CMK (cell line): ENCODE measurements at places on chromosomes 6 and 20.
A peak's percentile ranks its signal among the peaks of the same experiment; 100 is the strongest.

- DNase-seq, result no peak
Measured at GRCh38 chr6:139497345-139497961, 123.0 kb upstream of the CITED2 start.

- DNase-seq, result no peak
Measured at GRCh38 chr6:157831018-157831369, 7.9 kb downstream of the SNX9 start.

DNA sequence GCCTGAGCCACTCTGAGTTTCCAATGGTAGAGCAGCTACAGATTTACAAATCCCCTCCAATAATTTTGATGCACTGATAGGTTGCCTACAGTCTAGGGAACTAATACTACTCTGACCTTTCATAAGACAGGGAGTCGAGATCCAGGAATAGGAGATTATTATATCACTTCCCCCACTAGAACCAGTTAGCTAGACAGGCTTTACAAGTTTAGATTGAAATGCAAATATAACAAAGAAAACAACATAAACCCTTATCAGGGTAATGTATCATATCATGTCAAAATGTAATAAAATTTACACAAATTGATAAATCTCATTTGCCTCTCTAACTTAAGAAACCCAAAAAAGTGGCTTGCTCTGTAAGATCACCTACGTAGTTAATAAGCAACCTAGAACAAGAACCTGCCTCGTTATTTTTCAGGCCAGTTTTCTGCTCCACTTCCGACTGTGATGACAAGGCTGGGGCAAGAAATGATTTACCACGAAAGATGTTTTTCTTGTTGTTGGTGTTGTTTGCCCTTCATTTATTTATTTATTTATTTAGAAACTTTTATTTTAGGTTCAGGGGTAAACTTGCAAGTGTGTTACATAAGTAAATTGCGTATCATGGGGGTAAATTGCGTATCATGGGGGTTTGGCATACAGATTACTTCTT lies 504.2 kb upstream of the ID4 start:
- DNase-seq, result no peak

GRCh38 chr6:7165890-7166267 lies 58.1 kb downstream of the RREB1 start:
- no peak for DNase-seq

DNA sequence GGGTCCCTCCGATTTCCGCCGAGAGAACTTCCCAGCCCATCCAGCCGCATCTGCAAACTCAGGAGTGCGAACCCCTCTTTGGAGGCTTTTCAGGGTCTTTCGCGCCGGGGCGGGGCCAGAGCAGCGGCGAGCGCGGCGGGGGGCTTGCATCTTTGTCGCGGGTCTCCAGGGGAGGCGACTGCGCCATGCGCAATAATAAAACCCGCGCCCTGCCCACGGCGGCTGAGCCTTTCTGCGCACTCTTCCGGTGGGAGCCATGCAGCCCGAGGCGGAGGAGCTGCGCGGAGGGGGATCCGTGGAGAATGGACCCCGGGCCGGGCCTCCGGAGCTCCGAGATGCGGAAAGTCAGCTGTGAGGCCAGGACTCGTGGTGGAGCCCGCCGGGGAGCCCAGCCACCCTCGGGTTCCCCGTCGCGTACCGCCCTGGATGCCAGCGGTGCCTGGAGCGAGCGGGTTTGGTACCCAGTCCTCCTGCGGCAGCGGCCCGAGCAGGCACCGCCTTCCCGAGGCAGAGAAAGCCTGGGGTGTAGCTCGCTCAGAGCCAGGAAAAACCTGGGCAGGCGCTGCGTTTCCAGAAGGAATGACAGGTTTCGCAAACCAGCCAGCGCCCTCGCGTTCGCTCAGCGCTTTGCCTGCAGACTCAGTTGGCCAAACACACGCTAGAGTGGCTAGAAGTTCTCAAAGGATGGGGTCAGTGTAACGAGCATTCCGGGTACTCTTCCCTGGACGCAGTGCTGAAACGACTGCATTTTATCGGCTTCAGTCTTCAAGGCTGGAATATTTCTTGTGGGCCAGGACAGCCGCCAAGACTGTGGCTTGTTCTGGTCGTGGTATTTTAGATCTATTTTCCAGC lies 1.2 kb downstream of the AKAP12 start:
- no peak for DNase-seq

DNA sequence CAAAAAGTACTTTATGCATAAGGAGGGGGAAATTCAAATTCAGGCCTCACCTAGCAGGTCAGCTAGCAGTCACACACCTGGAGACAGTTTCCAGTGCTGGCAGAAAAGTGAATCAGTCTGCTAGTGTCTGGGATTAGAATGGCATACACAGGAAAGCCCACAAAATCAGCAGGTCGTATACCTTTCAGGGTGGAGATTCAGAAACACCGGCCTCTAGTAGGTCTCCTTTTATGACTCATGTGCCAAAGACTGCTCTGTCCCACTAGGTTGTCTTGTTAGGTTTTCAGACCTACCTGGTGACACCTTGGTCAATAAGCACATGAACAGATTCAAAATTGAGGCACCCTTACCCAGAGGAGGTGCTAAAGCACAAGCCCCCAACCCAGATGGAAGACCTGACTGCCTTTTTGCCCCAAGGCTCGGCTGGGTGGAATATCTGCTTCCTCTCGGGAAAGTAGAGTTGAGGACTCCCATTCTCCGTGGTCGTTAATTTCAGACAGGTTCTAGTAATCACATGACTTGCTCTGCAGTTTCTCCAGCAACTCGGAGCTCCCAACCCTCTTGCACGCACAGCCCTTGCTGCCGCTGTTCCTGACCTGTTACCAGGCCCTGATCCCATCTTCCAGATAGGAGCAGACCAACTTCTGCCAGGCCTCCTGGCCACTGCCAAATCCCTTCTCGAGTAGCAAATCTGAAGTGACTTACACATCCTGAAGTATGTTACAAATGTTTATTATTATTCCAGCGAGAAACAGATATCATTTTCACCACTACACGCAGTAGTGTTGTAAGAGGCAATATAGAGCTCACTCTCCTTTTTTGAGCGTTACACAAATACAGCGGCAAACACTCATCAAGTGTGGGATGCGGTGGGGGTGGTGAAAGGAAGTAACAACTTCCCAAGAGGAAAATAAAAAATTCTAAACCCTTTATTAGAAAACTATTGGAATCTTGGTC lies 46.6 kb downstream of the AGPAT4 start:
- no peak for DNase-seq

- DNase-seq, result no peak
Measured at GRCh38 chr6:139764498-139764986, 390.1 kb upstream of the CITED2 start.

DNA sequence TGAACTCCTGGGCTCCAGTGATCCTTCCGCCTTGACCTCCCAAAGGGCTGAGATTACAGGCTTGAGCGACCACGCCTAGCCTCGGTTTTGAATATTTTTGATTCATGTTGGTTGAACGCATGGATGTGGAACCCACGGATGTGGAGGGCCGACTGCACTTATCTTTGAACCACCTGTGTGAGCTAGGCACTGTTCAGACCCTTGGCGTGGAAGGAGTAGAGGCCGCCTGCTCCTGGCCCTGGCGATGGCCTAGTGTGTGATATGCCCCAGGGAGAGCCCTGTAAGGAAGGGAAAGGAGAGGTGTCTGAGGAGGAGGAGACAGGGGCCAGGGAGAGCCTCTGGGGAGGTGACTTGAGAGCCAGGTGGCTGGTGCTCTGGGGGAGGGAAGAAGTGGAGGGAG lies 64.3 kb downstream of the BCAS4 start:
- DNase-seq, result no peak

GRCh38 chr20:63082939-63083735 lies 76.4 kb upstream of the BHLHE23 start:
- no peak for DNase-seq

DNA sequence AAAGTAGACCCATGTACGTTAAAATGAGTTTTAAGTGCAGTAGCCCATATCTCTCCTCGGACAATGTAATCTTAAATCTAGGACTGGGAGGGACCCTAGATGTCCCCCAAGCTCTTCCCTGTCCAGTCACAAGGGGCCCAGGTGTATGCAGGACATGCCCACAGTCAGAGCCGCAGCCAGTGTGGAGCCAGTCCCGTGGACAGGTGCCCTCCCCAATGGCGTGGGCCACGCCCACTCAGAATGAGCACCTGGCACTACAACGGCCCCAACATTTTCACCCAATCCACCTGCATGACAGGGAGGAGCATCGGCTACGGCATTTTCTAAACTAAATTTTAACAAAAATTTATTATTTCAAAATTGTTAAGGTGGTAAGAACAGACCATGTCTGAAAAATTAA lies 53.2 kb downstream of the WDR27 start:
- DNase-seq, result no peak

GRCh38 chr6:132669690-132670291 lies 10.8 kb upstream of the TAAR1 start:
- DNase-seq, result no peak

GRCh38 chr6:36962874-36963273 lies 8.3 kb downstream of the PI16 start:
- DNase-seq, result no peak

DNA sequence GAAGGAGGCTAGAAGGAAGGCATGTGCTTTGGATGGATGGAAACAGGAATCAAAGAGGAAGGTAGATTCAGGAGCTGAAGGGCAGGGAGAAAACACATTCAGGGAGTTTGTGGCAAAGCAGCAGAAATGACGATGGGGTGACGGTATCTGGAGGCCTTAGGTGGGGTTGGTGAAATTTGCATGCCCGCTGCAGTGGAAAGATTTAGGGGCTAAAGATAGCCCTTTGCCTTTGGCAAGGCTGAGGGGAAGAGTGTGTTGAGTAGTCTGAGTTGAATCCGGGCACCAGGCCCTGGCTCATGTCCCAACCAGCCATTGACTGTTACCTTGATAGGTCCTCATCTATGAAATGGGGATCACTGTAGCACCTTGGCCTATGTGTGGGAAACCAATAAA lies 1.3 kb downstream of the GZF1 start:
- no peak for DNase-seq

GRCh38 chr6:87244380-87244779 lies 78.0 kb upstream of the SMIM8 start:
- DNase-seq, result no peak

DNA sequence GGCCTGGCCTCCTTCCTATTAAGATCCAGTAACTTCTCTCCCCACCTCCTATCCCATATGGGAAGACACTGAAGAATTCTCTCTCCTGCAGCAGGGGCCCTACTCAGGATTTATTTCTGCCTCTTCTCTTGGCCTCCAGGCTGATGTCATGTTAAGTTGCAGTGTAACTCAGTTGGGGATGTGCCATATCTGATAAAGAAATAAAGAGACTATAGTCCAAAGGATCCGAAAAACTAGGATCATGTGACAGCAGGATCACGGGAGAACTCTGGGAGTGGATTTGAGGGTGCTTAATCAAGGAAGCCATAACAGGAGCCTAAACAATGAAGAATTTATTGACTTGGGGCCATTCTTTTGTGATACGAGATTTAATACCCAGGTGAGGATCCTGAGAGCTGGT lies 38.5 kb upstream of the TGM6 start:
- no peak for DNase-seq

GRCh38 chr20:61744691-61745396 lies 320.8 kb downstream of the TAF4 start:
- no peak for DNase-seq

- DNase-seq, result no peak
Measured at GRCh38 chr6:129874837-129875236, 13.7 kb upstream of the TMEM244 start.

- DNase-seq, result no peak
Measured at GRCh38 chr20:20712004-20712473, 405 bp downstream of the RALGAPA2 start.

DNA sequence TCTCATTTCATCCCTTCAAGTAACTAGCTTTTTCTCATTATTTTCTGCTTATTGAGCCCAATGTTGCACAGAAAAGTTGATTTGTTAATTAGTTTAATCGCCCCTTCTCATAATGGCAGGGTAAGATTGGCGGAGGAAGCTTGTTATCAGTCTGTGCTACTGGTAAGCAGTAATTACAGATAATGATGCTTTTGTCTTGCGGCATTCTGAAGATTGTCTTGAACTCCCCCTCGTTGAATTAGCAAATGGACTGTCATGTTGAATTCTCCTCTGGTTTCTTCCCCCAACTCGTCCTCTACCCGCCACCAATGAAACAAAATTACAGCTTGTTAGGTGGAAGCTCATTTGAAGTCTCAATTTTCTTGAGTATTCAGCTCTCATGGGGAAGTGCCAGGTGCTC lies 39.4 kb downstream of the PRDM13 start:
- no peak for DNase-seq

GRCh38 chr6:41122373-41122772 lies 31.8 kb downstream of the TREML1 start:
- no peak for DNase-seq

DNA sequence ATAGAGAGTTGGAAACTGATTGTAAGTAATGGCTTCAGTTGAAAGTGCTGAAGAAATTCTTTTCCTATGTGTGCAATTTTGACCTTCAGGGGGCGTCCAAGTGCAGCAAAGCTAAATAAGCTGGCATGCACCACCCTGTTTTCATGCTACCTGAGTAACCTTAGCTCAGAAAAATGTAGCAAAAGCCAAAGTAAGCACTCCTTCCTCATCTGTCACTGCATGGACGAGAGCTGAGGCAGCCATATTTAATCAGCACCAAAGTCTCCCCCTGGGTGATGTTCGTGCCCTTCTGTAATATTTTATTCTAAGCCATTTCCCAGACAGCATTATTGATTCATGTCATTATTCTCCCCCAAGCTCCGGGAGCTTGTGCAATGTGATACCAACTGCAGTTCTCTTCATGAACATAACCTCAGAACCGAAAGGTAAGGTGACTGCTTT lies 123.1 kb downstream of the RPS12 start:
- no peak for DNase-seq

- DNase-seq, result peak; percentile 93
Measured at GRCh38 chr6:31558631-31559500, 11.5 kb downstream of the NFKBIL1 start.

- DNase-seq, result no peak
Measured at GRCh38 chr20:301886-302848, 4.8 kb downstream of the ZCCHC3 start.

- peak; percentile 45 for DNase-seq
Measured at GRCh38 chr20:13995841-13996240, 525 bp downstream of the MACROD2 start.

- DNase-seq, result no peak
Measured at GRCh38 chr6:169188051-169188470, 65.6 kb downstream of the THBS2 start.

GRCh38 chr20:50992733-50993457 lies 30.0 kb downstream of the KCNG1 start:
- peak; percentile 52 for DNase-seq

DNA sequence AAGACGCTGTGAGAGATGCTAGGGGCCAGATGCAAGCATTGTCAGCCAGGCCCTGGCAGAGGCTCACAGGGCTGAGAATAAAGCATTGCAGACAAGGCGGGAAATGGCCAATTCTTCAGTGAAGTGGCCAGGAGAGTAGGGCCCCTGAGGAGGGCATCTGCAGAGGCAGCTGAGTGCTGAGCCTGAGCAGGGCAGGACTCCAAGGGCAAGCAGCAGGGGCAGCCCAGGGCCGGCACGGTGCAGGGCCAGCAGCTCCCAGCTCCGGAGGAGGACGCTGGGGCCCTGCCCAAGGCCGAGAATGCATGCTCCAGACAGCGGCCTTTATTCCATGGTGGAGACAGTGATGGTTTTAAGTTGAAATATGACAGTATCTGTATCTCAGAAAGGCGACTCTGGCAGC lies 305.5 kb downstream of the FOXC1 start:
- DNase-seq, result no peak

- DNase-seq, result no peak
Measured at GRCh38 chr6:6764764-6765434, 176.4 kb downstream of the LY86 start.
